Stimulated activated CD4-positive, alpha-beta T cell treated with anti-CD3 and anti-CD28 coated beads, Interleukin-1b, Interleukin-23, amount 100 ng/mL, for 24 hours (primary cell): ENCODE measurements at places on chromosomes 13 and 19.

DNA sequence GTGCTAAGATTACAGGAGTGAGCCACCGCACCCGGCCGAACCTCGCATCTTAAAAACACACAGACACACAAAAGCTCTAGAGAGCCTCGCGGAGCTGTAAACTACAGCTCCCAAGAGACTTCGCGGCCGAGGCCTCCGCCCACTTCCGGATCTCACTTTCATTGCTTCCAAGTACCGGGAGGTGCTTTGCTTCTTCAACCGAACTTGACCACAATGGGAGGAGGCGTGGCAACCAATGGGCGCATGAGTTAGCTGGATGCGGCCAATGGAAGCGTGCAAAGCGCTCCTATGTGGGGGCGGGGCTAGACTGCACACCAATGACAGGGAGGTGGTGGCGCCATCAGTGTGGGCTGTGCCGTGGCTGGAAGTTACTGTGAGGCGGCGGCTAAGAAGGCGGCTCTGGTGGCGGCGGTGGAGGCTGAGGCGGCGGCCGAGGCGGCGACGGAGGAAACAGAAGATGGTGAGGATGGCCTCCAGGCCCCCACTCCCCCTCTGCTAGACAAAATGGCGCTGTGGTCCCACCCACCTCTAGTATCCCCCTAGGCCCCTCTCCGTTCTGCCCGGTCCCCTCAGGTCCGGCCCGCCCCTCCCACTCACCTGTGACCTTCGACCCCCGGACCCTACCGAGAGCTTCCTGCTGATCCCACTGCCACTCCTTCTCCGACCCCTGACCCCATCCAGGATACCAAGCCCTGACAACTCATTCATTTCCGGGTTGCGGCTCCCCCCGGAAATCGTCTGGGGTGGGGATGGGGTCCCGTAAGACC is at the start of gene DDA1:
TSS of gene DDA1 (plus strand) at position 366 of the 767 bp plus-strand sequence. CDS start at position 458, 92 bp downstream.
- DNase-seq: peak; percentile 94

- DNase-seq: no peak
Observed at GRCh38 chr13:24276306-24276705, 33.1 kb upstream of the C1QTNF9 start.

GRCh38 chr19:20162821-20163220 is 4.2 kb upstream of the ZNF486 start:
- DNase-seq: no peak

GRCh38 chr19:27773318-27774094 is 1439.4 kb downstream of the UQCRFS1 start:
- no peak for DNase-seq

GRCh38 chr19:23394511-23394910 is 760 bp downstream of the ZNF91 start:
- peak; percentile 14 for DNase-seq

DNA sequence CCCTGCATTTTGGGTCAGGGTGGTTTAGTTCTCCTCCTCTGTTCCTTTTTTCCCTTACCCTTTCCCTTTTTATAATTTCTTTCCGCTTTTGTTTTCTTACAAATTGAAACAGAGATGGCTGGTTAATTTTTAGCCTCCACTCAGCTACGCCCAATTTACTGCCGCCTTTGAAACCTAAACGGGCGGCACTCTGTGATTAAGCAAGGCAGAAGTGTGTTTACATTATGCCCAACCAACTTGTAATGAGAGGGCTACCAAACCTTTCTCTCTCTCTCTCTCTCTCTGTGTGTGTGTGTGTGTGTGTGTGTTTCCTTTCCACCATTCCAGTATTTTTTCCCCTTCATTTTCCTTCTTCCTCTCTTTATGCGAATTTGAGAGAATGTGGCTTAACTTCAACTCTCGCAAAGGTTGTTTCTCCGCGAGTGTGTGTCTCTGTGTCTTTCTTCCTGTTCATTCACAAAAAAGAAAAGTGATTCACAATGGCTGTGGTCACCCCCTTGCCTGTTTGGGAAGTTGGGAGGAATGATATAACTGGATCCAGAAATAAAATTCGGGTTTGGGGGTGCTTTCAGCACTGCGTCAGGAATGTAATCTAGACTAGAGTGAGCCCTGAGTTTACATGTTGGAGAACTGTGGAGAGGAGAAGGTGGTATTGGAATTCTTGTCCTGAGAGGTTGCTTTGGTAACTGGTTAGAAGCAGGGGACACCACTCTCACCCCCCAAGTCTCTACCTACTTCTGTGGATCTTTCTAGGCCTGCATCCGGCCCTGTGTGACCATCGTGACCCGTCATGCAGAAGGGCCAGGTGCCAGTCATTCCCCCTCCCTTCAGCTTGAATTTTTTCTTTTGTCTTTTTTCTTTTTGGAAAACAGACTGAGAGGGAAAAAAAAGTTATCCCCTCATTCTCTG is 31.4 kb downstream of the NFIX start:
- no peak for DNase-seq

GRCh38 chr13:43981091-43981490 is 101.4 kb downstream of the LACC1 start:
- DNase-seq: no peak

DNA sequence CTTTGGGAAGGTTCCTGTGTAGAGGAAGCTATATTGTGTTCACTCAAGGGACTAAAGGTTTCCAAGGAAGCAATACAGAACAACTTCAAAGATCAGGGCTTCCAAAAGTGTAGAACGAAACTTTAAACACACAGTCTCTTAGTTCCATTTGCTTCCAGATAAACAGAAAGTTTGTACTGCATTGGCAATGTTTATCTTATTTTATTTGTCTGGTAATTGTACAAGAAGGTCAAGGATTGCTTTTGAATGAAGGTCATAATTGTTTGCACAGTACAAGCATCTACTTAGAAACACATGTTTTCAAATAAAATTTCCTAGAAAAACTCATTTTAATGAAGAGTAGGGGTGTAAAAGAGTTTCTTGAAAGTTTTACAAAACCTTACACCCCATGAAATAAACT is 712.7 kb upstream of the SGCG start:
- no peak for DNase-seq

DNA sequence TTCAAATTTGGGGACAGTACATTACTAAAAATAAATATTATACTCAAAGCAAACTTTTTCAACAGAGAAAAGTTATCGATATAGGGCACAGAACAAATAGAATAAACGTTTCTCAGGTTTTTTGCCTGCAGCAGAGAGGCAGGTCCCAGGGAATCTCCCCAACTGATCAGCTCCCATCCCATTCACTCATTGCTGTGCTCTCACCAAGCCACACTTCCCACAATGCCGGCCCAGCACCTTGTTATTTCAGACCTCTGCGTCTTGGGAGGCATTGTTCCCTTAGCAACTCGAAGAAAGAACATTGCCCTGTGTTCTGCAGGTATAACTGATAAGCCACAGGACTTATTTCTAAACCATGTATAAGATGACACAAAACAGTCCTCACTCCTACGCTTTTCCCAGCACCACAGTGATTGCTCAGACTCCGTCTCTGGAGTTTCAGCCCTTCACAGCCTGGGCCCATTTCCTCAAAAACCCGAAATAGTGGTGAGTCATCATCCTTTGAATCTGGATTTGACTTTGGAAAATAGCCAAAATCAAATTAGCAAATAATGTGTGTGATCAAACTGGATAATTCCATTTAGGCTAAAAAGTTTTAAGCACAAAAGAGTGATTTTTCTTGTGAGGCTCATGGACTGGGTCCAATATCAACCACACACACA is 100.4 kb downstream of the DCLK1 start:
- DNase-seq: no peak

- DNase-seq: peak; percentile 13
Observed at GRCh38 chr13:114313061-114313860, 1.0 kb upstream of the CHAMP1 start.

DNA sequence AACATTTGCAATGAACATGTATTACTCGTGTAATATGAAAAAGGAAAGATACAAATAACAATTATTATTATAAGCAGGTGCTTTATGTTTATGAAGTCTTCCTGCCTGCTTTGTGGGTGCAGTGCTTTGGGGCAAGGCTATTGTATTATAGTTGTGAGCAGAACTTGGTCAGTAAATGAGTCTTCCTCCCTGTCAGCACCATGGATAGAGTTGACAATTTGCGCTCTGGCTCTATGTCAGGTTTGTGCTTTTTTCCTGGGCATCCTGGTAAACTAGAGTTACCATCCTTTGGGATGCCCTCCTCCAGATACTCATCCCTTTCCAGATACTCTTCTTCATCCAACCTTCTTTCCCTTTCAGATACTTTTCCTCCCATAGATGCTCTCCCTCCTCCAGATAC is 19.6 kb downstream of the ERICH6B start:
- no peak for DNase-seq

DNA sequence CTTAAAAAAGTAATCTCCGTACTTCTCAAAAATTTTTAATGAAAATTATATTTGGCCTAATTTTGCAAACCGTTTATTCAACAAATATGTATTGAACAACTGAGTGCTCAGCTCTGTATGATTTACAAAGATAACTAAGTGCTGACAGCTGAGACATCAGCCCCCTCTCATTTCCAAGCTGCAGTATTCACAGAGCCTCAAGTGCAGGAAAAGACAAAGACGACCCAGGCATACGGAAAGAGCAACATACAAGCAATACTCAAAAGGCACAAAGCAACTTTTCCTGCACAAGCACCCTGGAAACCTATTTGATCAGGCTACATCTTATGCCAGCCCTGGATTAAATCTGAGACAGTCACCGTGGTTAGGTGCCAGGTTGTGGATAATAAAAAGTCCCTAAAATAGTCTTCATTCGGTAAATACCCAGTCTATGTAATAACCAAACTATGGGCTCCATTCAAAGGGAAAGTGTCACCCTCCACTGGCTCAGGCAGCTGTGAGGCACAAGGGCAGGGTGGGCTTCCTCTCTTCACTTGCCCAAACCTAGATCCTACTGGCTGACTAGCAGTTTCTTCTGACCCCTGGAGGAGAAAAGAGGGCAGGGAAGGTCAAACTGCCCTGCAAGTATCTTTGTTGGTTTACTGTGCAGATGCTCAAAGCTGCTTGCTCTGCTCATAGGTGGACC is 65.5 kb downstream of the TBC1D4 start:
- no peak for DNase-seq

GRCh38 chr19:42323852-42324654 is 1.4 kb upstream of the MEGF8 start:
- DNase-seq: no peak

DNA sequence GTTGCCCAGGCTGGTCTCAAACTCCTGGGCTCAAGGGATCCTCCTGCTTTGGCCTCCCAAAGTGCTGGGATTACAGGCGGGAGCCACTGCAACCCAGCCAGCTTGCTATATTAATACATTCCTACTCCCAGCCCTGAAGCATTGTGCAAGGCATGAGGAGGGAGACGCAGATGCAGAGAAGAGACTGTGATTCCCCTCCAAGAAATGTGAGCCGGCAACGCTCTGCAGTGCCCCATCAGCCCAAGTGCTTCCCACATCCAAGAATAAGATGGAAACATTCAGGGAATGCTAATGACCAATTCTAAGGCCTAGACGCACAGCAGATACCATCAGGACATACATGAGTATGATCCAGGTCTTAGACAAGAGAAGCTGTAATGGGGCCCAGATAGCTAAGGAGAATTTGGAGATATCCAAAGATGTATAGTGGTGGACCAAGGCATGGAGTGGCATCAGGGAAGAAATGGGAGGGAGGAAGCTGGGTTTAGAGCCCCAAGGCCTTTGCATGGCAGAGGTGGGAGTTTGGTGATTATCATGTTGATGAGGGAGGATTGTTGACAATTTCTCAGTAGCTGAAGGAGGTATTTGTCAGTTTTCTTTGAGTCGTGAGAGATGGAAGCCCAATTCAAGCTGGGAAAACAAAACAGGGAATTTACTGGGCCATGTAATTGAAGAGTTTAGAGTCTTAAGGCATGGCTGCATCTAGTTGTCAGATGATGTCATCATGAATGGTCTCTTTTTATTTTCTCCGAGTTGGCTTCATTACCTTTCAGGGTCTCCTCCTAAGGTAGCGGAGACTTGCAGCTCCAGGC is 2.9 kb downstream of the PPM1N start:
- DNase-seq: no peak

- DNase-seq: no peak
Observed at GRCh38 chr13:108621462-108621861, 7.9 kb upstream of the MYO16 start.

GRCh38 chr19:50837300-50837699 is 3.9 kb upstream of the KLK15 start:
- DNase-seq: no peak

DNA sequence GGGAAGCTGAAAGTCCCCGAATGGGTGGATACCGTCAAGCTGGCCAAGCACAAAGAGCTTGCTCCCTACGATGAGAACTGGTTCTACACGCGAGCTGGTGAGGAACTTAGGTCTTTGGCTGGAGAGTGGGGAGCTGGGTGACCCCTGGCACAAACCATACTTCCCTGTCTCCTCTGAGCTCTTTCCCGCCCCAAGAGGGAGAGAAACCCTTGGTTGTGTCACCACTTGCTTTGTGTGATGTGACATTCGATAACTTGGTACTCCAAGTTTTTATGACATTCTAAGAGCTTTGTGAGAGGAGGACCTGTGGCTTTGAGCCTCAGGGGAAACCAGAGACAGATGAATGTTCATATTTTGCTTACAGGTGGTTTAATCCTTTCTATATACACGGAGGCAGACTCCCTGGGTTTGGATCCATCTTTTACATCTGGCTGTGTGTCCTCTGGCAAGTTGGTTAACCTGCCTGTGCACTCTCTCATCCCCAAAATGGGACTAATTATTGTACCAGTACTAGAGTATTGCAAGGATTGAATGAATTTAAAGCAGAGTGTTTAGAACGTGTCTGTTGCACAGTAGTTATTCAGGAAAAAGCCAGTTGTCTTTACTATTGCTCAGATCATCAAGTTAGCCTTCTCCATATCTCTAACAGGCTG is 1.2 kb downstream of the RPS19 start:
- DNase-seq: no peak

GRCh38 chr19:13742756-13743155 is 21.6 kb upstream of the MRI1 start:
- DNase-seq: no peak
